GM12864 (cell line): ENCODE measurements at places on chromosomes 2 and 18.

- DNase-seq: peak; percentile 76
Measured at GRCh38 chr2:60550178-60550983, 3.1 kb downstream of the BCL11A start.

- DNase-seq: no peak
Measured at GRCh38 chr18:35463050-35463449, 34.7 kb downstream of the INO80C start.

- no peak for DNase-seq
Measured at GRCh38 chr2:16325016-16325975, 340.3 kb downstream of the CYRIA start.

- no peak for DNase-seq
Measured at GRCh38 chr2:180893752-180894151, 86.7 kb upstream of the UBE2E3 start.

GRCh38 chr2:225112362-225113126, 70.3 kb upstream of the DOCK10 start:
- DNase-seq: peak; percentile 3

- no peak for DNase-seq
Measured at GRCh38 chr2:160418398-160418765, 75.2 kb downstream of the RBMS1 start.

GRCh38 chr2:113828049-113828742, 61.7 kb upstream of the ACTR3 start:
- no peak for DNase-seq

DNA sequence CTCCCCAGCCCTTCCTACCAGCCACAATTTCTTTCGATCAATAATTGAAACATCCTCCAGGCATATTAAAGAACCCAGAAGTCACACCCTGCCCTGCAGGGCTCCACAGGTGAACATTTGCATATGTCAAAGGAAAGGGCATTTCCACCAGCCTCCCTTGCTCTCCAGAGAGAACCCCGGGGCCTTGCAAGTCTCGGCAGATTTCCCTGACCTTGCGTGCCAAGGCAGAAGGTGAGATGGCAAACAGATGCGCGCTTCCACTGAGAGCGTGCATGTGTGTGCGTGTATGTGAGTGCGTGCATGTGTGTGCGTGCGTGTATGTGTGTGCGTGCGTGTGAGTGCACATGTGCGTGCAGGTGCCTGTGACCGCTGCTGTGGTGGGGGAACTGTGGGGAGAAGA, 120.3 kb downstream of the INO80D start:
- DNase-seq: no peak

GRCh38 chr2:64402876-64403275, 51.1 kb upstream of the LGALSL start:
- no peak for DNase-seq

DNA sequence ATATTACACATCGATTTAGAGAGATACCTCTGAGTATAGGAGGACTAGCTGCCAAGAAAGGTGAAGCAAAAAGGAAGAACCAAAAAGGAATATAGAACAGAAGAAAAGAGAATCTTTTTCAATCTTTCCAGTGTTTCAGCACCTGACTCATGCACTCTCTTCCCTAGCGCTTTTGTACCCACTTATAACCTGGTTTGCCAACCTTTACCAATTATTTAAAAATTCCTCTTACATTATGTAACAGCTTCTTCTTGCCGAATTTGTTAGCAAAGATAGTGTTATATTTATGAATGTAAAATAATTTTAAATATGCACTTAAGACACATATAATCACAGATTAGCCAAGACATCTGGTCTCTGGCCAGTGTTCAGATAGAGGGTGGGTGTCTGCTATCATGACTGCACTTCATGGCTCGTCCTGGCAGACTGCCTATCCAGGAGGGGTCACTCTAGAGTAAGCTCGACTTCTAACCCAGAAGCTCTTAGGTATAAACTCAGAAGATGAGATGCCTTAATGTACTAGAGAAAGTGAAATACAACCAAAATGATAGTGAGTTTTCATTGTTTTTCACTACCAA, 122.9 kb downstream of the ATAD2B start:
- DNase-seq: no peak

DNA sequence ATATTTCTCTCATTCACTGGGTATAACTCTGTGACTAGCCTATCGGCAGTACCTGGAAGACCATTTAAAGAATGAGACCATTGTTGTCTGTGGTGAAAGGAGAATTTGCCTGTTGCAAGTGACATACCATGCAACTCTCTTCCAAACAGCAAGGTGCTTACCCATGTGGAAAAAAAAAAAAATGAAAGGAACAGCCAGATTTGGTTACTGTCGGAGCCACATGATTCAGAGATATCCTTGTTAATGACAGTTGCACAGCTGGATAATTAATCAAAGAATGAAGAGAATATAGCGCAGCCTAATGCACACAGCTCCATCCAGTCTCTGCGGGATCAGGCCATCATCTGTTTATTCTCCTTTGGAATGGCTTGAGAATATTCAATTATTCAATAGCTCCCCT, 141.8 kb downstream of the HRH4 start:
- DNase-seq: no peak

- DNase-seq: no peak
Measured at GRCh38 chr2:238596571-238597551, 170.1 kb downstream of the ASB1 start.

DNA sequence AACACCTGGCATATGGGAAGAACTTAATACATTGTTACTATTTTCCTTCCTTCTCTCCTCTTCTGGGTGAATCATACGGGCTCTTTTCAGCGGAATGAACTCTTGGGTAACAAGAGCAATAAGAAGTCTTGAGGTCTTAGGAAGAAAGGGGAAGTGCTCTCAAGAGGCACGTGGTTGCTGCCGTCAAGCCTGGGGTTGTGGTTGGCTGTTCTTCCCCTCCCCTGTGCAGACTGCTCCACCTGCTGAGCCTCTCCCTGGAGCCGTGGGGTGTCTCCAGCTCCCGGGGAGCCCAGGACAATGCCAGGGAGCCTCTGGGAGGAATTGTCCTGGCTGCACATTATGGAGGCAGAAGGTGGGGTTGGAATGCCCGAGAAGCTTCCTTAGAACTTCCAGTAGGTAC, 19.4 kb downstream of the TOGARAM2 start:
- peak; percentile 43 for DNase-seq
